HuH-7 (cell line): ENCODE measurements at places on chromosomes 16 and 17.

- DNase-seq, result no peak
Observed at GRCh38 chr16:16191493-16192167, 31.7 kb downstream of the ABCC6 start.

- no peak for DNase-seq
Observed at GRCh38 chr17:8944083-8944482, 21.4 kb downstream of the PIK3R5 start.

DNA sequence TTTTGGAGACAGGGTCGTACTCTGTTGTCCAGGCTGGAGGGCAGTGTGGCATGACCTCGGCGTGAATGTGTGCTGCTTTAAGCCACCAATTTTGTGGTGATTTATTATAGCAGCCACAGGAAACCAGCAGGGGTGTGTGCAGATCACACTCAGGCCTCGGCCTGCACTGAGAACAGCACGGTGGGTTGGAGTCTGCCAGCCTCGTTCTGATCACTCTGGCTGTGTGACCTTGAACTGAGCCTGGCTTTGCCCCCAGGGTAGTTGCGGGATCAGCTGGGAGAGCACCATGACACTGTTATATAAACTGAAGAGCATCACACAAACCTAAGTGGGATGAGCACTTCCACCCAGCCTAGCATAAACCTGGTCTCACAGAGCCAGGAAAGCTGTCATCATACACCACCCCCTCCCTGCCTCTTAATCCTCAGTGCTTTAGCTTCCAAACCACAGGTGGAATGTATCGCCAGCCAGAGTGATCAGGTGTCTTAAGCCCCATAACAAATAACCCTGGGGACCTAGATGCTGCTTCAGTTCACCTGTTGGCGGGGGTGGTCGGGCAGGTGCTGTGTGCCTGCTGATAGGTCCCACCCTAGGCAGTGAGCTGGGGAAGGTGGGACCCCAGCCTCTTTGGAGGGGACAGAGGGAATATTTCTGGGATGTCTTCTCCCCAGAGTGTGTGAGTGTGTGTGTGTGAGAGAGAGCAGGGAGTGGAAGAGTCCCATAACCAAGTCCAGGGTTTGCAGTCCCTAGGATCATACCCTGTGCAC is 28.6 kb upstream of the NDRG4 start:
- no peak for DNase-seq

DNA sequence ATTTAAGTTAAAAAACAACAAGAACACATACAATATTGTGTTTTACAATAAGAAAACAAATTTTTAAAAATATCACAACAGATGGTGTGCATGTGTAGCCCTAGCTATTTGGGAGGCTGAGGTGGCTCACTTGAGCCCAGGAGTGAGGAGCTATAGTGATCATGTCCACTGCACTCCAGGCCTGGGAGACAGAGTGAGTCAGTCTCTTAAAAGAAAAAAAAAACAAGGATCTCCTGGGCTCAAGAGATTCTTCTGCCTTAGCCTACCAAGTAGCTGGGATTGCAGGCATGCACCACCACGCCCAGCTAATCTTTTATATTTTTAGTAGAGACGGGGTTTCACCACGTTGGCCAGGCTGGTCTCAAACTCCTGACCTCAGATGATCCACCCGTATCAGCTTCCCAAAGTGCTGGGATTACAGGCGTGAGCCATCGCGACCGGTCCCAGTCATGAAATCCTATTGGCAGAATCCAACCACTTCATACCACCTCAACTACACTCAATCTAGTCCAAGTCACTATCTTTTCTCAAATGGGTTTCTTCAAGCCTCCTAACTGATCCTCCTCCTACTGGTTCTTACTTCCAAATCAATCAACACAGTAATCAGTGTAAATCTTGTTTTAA is 55.0 kb downstream of the STH start:
- DNase-seq, result no peak

- DNase-seq, result no peak
Observed at GRCh38 chr17:64992325-64992802, 64.2 kb downstream of the GNA13 start.
